ENCODE measurements at places on chromosomes 11 and 22. TPM values are rescaled to one million over a fixed set of nuclear protein-coding genes. Genes with fewer than 3 reads are reported as not detected.

GRCh38 chr11:65058012-65058411 is 341 bp downstream of the NAALADL1 start:
- H3K4me1 ChIP-seq = peaks cover 2% of the 10 kb centered on the region
- no peaks in the 10 kb centered on the region for H3K27me3 ChIP-seq
- H3K36me3 ChIP-seq = no peaks in the 10 kb centered on the region
- no peak for DNase-seq

GRCh38 chr11:8759634-8760033 is 77.0 kb downstream of the RPL27A start:
- DNase-seq = no peak
- no peaks in the 10 kb centered on the region for H3K4me1 ChIP-seq
- H3K36me3 ChIP-seq = no peaks in the 10 kb centered on the region
- H3K27me3 ChIP-seq = no peaks in the 10 kb centered on the region
- no peak overlapping the region for H3K27ac ChIP-seq

DNA sequence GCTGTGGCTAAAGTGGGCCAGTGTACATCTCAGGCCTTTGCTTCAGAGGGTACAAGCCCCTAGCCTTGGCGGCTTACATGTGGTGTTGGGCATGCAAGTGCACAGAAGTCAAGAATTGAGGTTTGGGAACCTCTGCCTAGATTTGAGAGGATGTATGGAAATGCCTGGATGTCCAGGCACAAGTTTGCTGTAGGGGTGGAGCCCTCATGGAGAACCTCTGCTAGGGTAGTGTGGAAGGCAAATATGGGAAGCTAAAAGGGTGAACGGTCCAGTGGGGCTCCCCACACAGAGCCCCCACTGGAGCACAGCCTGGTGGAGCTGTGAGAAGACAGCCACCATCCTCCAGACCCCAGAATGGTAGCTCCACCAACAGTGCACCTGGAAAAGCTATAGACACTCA is 28.5 kb upstream of the PGR start:
- no peak overlapping the region for H3K27ac ChIP-seq
- no peak for DNase-seq
- H3K4me1 ChIP-seq = no peaks in the 10 kb centered on the region
- H3K27me3 ChIP-seq = peaks cover 2% of the 10 kb centered on the region
- peaks cover 25% of the 10 kb centered on the region for H3K36me3 ChIP-seq

DNA sequence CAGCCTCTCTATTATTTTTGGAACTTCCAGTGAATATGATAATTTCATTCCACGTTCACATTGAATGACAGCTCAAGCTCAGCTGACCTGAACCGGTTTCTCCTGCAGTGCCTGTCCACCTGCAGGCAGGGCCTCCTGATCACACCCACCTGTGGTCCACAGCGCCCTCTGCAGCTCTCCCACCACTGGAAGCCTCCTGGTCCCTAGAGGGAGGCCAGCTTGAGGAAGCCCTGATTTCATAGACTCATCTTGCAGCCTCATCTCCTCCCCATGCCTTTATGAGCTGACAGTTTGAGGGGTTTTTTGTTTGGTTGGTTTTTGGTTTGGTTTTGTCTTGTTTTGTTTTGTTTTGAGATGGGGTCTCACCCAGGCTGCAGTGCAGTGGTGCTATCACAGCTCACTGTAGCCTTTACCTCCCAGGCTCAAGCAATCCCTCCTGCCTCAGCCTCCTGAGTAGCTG is 29.9 kb upstream of the MALAT1 start:
- no peaks in the 10 kb centered on the region for H3K4me1 ChIP-seq
- H3K4me3 ChIP-seq = no peak overlapping the region

GRCh38 chr11:112455791-112456190 is 195.1 kb upstream of the PLET1 start:
- H3K4me3 ChIP-seq = no peak overlapping the region
- H3K36me3 ChIP-seq = no peaks in the 10 kb centered on the region
- H3K27me3 ChIP-seq = peaks cover 7% of the 10 kb centered on the region

DNA sequence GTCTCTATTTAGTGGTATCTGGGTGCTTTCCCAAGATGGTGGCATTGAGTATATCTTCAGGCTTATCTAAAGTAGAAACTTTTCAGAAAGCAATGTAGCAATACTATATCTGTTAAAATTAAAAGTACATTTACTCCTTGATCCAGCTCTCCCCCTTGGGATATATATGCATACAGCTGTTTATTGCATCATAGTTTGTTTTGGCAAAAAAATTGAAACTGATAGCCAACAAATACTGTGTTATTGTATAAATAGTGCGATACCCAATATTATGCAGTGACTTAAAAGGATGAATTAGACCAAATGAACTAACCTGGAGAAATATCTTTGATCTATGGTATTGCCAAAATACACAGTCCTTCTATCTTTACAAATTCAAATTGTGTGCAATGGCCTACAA is 8.4 kb upstream of the OR10A3 start:
- no peaks in the 10 kb centered on the region for H3K36me3 ChIP-seq
- H3K27ac ChIP-seq = no peak overlapping the region
- H3K4me1 ChIP-seq = no peaks in the 10 kb centered on the region
- no peak overlapping the region for H3K4me3 ChIP-seq
- H3K27me3 ChIP-seq = peaks cover 16% of the 10 kb centered on the region
- DNase-seq = no peak

GRCh38 chr11:40380835-40381234 is 1078.6 kb downstream of the LRRC4C start:
- no peak overlapping the region for H3K4me3 ChIP-seq
- no peaks in the 10 kb centered on the region for H3K4me1 ChIP-seq
- DNase-seq = no peak

GRCh38 chr11:72773696-72774095 is 20.2 kb downstream of the STARD10 start:
- H3K4me1 ChIP-seq = peaks cover 10% of the 10 kb centered on the region
- no peak overlapping the region for H3K4me3 ChIP-seq
- no peaks in the 10 kb centered on the region for H3K27me3 ChIP-seq

GRCh38 chr11:111472228-111472627 is 40.0 kb downstream of the BTG4 start:
- no peak overlapping the region for H3K4me3 ChIP-seq
- no peaks in the 10 kb centered on the region for H3K36me3 ChIP-seq
- no peak overlapping the region for H3K27ac ChIP-seq
- H3K27me3 ChIP-seq = no peaks in the 10 kb centered on the region
- no peaks in the 10 kb centered on the region for H3K4me1 ChIP-seq

GRCh38 chr11:114317787-114318137 is 21.6 kb downstream of the NNMT start:
- H3K4me3 ChIP-seq = no peak overlapping the region
- peaks cover 71% of the 10 kb centered on the region for H3K4me1 ChIP-seq
- no peaks in the 10 kb centered on the region for H3K36me3 ChIP-seq
- H3K27me3 ChIP-seq = peaks cover 8% of the 10 kb centered on the region
- DNase-seq = peak; percentile 65

- H3K27me3 ChIP-seq = no peaks in the 10 kb centered on the region
- no peak for DNase-seq
- no peaks in the 10 kb centered on the region for H3K36me3 ChIP-seq
- no peaks in the 10 kb centered on the region for H3K4me1 ChIP-seq
Observed at GRCh38 chr11:105179542-105180278, 40.1 kb upstream of the CARD18 start.

DNA sequence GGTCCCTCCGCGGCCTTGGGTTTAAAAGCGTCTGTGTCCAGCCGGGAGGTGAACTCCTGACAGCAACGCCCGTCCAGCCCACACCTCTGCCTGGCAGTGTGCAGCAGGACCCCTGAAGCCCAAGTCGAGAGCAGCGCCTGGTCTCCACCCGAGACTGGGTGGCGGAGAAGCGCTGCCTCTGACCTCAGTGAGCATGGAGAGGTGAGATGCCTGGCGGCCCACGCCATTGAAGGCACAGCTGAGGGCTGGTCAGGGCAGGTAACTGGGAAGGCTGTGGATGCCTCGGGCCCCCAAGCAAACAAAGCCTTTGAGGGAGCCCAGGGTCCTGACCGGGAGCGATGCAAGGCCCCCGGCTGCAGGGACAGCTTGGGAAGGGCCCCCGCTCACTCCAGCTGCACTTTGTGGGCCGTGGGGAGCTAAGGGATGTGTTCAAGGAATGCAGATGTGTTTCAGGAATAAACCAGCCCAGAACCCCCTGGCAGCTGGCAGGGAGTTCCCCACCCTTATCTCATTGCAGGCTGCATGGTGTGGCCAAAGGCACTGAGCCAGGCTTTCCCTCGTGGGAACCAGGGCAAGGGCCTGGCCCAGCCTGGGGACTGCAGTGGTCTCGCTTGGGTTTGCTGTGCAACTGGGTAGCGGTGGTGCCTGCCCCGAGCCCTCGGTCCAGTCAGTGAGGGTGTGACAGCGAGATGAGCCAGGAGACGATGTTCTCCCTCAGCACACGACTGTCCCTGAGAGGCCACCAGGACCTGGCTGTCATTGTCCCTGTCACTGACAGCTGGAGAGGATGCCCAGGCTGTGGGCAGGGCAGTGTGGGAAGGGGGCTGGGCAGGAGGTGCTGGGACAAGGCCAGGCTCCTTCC is 92.5 kb downstream of the WNT7B start:
- DNase-seq = peak; percentile 11
- H3K4me3 ChIP-seq = no peak overlapping the region
- H3K36me3 ChIP-seq = no peaks in the 10 kb centered on the region
- H3K27ac ChIP-seq = no peak overlapping the region
- peaks cover 11% of the 10 kb centered on the region for H3K4me1 ChIP-seq

DNA sequence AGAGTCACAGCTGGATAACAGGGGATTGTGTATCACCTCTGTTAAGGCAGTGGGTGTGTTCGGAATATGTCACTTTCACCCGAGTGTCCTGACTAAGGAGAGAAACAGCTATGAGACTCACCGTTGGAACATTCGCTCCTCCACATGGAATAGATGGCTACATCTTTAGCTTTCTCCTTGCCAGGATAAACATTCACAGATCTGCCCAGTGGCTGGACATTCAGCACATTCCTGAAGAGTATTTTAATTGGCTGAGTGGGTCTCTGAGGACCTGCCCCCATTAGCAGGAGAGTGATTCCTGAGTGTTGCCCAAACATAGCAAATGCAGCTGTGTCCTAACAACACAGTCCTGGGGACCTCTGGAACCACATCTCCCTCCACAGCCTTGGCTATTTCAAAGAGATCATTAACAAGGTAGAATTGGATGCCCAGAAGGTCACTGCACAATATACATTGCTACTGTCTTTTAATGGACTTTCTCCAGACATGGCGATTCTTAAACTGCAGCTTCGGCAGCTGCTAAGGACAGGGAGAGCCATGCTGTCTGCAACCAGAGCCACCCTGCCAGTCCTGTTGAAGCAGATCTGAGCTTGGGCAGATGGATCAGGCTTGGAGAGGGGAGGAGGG is 435.0 kb upstream of the CADM1 start:
- H3K27me3 ChIP-seq = peaks cover 17% of the 10 kb centered on the region
- DNase-seq = no peak
- no peaks in the 10 kb centered on the region for H3K36me3 ChIP-seq
- H3K27ac ChIP-seq = no peak overlapping the region

DNA sequence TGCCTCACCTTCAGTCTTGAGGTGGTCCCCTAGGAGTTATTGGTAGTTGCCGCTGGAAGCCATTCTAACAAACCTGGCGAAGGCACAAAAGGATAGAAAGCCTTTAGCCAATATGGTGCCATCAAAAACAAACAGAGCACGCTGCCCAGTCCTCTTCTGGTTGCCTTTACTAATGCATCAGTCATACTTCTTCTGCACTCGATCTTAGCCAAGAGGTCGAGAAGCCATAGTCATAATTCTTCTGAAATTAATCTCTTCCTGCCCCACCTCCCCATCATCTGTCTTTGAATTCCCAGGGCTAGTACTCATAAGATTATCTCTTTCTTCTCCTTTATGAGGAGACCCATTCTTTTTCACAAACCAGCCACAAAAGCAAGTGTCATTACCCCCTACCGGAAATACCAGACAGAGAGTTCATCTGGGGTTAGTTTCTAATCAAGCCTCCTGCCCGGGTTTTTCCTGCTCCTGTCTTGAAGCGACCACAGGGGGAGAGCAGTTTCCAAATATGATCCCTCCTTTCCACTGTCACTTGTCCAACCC is 21.4 kb upstream of the EHF start:
- H3K27me3 ChIP-seq = no peaks in the 10 kb centered on the region
- no peak overlapping the region for H3K4me3 ChIP-seq
- DNase-seq = no peak
- H3K36me3 ChIP-seq = no peaks in the 10 kb centered on the region
- no peak overlapping the region for H3K27ac ChIP-seq

DNA sequence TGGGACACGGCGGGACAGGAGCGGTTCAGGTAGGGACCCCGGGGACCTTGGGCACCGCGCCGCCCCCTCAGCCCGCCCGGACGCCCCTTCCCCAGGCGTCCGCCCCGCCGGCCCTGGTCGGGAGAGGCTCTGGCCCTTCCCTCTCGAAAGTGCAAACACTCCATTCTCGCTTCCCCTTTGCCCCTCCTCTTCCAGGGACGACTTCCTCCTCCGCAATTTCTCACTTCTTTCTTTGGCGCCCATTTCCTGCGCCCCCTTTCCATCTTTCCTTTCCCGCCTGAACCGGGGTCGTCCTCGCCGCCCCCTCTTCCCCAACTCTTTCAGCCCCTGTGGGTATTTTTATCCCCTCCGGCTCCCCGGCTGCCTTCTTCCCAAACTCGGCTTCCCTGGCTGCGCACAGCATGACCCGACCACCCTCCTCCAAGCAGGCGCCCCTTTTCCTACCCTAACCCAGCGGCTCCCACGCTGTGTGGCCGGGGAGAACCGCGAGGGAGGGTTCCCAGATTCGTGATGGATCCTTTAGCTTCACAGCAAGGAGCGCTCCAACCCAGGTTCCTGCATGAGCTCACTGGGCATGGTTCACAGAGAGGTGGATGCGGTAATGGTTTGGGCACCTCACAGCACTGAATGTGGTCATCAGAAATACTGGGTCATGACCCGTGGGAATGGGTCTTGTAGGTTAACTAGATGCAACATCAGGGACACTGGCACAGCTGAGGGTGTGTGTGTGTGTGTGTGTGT is 689 bp downstream of the RAB39A start:
- H3K27ac ChIP-seq = peak overlapping the region; percentile 58
- peak; percentile 18 for DNase-seq
- H3K27me3 ChIP-seq = peaks cover 9% of the 10 kb centered on the region
- peak overlapping the region; percentile 98 for H3K4me3 ChIP-seq

DNA sequence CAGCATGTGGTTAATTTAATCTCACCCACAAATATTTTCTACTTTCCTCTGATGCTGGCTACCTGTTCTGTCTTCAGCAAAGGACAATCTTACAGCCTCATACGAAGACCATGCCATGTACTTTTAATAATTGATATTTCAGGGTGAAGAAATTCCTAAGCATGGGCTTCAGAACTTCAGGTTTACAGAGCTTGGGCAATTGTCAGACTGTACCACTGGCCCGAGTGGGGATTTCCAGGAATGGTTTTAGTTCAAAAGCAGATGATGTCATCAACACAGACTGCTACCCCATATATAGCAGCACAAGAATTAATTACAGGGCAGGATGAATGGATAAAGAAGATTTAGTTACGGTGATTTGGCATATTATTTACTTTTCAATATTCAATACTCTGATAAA is 171.8 kb downstream of the ETS1 start:
- no peak for DNase-seq
- no peaks in the 10 kb centered on the region for H3K4me1 ChIP-seq
- no peak overlapping the region for H3K4me3 ChIP-seq
- no peak overlapping the region for H3K27ac ChIP-seq
- no peaks in the 10 kb centered on the region for H3K36me3 ChIP-seq

Gene KRTAP5-2
- total RNA-seq = not detected

Gene FAM83F
- 43.1 TPM for total RNA-seq

Gene UPK3A
- 0.23 TPM for total RNA-seq

Gene PRRG4
- total RNA-seq = 1.1 TPM

Gene MALAT1
- total RNA-seq = 2,350 TPM

Gene SCGB1A1
- 1.6 TPM for total RNA-seq

Gene PTGDR2
- 0.14 TPM for total RNA-seq

Gene HPX
- 2.4 TPM for total RNA-seq

Data from WTC11 (cell line).